NCI-H774 (cell line): ENCODE measurements at places on chromosomes 6 and 20.

DNA sequence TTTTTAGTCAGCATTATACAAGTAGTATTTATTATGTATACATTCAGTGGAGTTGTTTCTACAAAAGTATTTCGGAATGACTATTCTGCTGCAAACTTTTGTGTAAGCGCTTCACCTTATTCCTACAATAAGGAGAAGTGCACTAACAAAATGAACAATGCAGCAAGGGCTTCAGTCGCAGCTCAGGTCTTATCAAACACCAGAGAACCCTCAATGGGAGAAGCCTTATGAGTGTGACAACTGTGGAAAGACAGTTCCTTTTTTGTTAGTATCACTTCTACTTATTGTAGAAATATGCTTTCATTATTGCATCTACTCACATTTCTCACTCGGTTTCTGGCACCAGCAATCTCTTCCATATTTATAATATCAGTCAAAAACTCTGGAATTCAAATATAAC is 18.8 kb downstream of the ZKSCAN3 start:
- DNase-seq, result no peak

GRCh38 chr6:35215665-35216411 is 2.1 kb downstream of the SCUBE3 start:
- DNase-seq, result no peak

DNA sequence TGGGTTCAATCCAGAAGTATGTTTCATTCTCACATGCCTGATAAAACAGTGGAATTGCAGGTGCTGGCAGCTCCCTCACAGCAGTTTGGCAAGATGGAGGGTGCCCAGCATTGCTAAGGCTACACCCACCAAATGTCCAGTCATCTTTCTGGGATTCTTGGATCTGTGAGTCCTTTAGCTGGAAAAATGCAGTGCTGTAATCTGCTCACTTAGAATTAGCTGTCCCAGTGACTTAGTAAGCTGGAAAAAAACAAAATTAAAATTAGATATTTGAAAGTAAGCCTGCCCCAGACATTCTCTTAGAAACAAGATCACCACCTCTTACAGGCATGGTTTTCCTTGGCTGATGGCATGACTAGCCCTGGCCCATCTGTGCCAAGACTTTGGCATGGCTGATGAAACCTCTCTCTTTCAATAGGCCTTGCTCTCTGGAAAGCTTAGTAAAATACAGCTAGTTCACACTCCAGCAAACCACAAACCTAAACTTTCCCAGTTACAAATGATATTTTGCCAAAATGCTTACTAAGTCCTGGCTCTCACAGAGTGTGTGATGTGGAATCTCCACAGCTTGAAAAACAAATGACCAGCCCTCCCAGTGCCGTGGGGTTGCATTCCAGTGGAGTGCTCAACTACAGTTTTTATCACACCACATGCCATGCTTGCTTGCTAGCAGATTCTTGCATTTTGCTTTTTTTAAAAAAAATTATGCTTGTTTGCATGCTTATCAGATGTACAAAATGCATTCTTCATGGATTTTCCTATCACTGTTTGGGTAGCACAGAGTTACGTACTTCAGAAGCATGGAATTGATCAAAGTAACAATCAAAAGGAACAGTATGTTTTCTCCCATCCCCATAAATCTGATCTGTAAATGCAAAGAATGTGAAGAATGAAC is 261.5 kb downstream of the EYA4 start:
- DNase-seq, result no peak

DNA sequence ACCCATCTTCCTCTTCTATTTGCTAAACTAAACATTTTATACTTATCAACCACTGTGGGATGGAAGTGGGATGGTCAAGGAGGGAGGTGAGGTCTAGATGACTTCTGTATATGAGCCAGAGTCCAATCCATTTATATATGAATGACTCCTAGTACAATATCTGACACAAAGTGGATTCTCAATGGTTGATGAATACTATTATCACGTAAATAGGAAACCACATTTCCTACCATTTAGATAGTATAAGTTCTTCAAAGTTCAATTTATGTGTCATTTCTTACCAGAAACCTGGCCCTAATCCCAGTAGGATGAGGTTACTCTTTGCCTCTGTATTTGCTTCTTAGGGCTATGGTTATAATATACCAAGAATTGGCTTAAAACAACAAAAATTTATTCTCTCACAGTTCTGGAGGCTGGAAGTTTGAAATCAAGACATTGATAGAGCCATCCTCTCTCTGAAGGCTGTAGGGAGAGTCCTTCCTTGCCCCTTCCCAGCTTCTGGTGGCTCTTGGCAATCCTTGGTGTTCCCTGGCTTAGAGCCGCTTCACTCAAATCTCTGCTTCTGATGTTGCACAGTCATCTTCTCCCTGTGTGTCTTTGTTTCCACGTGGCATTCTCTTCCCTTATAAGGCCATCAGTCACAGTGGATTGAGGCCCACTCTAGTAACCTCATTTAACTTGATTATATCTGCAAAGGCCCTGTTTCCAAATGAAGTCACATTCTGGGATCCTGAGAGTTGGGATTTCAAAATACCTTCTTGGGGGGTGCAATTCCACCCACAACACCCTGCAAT is 41.0 kb upstream of the RAB23 start:
- no peak for DNase-seq
